ENCODE measurements at places on chromosomes 12 and 14.

- no peak for DNase-seq
These were observed 37.0 kb upstream of the TMEM263 start for GRCh38 chr12:106918746-106919145.

DNA sequence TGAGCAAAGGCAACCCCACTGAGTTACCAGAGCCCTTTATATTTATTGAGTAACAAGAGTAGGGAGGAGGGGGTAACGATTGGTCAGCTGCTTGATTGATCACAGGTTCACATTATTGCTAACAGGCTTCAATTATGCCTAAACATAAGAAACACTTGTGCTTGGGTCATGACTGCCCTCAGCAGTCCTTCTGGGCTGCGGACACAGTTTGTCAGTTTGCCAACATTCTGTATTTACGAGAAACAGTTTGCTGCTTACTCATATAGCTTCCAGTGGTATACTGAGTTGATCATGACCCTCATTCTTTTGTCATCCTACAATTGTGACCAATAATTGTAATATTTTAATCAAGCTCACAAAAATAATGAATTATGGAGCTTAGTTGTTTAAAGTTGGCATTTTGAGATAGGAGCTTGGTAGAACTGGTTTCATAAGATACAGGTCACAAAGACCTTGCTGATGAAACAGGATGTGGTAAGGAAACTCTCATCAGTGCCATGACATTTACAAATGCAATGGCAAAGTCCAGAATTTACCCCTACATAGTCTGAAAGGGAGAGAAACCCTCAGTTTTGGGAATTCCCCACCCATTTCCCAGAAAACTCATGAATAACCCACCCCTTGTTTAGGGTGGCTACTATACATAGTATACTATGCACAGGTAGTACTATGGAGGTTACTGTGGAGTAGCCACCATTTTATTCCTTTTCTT is 1421.0 kb upstream of the FLRT2 start:
- no peak for DNase-seq

GRCh38 chr12:121514184-121514742 is 66.6 kb downstream of the KDM2B start:
- DNase-seq = no peak

GRCh38 chr14:69789118-69789640 is 7.9 kb downstream of the SLC10A1 start:
- DNase-seq = no peak

DNA sequence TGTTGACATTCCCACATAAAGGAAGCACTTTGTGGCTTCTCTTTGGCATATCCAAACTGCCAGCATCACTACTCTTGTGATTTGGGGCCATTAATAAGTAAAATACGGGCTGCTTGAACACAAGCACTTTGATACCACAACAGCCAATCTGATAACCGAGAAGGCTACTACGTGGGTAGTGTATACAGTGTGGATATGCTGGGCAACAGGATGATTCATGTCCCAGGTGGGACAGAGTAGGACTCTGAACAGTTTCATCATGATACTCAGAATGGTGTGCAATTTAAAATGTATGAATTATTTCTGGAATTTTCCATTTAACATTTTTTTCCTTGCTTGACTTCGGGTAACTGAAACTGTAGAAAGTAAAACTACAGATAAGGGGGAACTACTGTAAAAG is 225.0 kb upstream of the DDHD1 start:
- no peak for DNase-seq

- DNase-seq = no peak
These were observed 11.2 kb upstream of the AK7 start for GRCh38 chr14:96380735-96381134.

Measured in bone marrow (tissue), 2 donors.